Inflammatory macrophage (primary cell): ENCODE measurements at places on chromosomes 13 and 19.

DNA sequence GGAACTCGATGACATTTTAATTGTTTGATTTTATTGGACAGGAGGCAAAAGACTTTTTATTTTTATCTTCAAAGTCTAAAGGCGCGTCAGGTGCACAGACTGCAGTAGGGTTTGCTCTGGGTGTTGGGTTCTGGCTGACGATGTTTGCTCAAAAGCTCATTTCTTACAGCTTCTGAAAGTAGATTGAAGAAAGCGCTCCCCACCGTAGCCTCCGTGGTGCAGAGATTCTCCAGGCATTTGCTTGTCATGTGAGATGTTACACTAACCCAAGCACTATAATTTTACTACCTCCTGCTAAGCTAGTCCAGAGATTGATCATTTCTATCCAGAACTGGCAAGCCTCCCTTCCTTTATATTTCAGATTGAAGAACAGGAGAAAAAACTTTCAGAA is 14.5 kb upstream of the ATP11A start:
- DNase-seq: no peak

GRCh38 chr19:14603990-14604387 is 21.1 kb downstream of the CLEC17A start:
- DNase-seq: no peak

DNA sequence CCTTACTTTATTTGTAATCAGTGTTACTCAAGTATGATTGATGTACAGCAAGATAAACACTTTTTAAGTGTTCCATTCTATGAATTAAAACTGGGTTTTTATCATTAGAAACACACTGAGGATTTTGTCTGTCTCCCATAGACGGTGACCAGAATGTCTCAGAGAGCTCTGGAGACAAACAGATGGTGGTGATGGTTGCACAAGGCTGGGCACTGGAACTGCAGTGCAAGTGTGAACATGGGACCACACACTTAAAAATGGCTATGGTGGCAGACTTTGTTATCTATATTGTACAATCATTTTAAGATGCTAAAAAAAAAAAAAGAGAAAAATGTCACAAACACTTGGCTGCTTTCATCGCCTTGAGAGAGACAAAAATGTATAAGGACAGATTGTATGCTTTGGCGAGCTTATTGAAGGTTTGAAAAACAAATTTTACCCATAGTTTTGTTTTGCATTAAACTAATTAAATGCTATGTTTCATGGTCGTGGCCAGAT is 273.0 kb downstream of the SHISA2 start:
- DNase-seq: no peak

DNA sequence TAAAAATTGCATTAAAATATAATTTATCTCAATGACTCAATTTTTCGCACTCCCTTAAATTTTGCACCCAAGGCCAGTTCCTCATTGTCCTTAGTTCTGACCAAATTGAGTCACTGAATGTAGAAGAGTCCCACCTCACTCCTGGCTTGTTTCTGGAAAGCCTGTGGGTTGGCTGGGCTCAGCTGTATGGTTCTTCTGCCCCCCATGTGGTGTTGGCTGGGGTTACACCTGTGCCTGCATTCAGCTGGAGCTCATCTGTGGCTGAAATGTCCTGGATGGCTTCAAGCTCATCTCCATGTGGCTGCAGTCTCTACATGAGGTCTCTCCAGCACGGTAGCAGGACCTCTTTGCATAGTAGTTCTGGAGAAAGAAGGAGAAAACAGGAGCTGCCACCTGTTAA is 7.2 kb upstream of the IRGC start:
- DNase-seq: no peak

DNA sequence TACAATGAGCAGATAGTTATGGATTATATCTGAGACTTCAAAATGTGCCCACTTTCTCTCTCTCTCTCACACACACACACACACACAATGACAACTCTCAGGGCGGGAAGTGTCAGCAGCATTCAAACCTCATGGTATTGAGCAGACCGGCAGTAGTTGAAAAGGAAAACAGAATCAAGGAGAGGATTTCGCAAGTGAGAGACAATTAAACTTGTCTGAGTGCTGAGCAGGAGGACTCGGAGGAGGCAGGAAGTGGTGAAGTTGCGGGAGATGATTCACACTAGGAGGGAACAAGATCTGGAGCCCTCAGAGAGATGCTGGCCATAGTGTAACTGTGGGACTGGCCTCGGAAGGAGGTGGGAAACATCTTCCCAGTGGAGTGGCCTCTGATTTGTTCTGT is 353.1 kb downstream of the EFNB2 start:
- no peak for DNase-seq

- no peak for DNase-seq
Observed at GRCh38 chr19:960020-960419, 24.1 kb upstream of the WDR18 start.

DNA sequence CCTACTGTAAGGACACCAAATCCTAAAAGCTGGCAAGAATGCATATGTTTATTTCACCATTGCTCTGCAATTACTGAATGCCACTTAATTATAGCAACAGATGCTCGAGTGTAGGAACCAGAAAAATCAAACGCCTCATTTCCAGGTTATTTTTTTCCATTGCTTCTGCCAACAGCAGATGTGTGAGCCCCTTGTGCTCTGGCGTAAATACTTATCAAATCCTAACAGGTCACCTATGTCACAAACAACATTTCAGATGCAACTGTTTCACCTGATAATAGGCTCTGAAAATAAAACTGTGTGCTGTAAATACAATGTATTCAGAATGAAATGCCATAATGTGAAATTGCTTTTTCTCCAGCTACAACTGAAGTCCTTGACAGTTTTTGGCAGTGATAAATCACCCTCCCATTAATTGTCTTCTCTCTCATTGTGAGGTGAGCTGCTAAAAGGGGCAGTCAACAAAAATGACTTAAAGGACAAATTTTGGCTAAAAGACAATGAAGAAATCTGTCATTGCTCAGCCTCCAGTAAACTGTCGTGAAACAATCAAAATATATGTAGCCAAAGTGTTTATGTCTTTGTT is 344.0 kb downstream of the DACH1 start:
- DNase-seq: no peak

GRCh38 chr19:33878910-33879810 is 82.5 kb downstream of the KCTD15 start:
- DNase-seq: no peak

DNA sequence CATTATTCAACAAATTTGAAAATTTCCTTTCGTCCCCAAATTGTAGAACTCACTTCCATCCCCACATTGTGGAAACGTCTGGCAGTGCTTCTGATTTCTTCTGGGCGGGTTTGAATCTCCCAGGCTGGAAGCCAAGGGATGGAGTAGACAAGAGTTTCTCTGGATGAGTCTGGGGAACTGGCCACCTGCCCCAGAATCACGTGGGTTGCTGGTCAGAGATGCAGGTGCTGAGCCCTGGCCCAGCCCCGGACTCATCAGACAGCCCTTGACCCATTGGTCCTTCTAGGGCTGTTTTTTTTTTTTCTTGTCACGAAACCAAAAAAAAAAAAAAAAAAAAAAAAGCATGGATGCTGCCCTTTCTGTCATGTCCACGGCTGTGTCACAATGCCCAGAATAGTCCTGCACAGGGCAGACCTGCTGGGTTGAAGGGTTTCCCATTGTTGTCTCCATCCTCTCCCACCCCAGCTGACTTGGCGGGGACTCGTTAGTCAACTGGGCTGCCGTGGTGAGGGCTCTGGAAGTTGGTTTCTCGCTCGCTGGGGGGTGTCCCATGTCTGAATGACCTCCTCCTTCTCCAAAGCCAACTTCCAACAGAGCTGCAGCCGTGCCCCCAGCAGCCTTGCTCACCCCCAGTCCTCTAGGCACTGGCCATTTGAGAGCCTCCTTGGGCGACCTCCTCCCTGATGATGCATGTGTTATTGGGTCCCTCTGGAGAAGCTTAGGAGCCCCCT is 12.8 kb downstream of the CHST8 start:
- DNase-seq: no peak

DNA sequence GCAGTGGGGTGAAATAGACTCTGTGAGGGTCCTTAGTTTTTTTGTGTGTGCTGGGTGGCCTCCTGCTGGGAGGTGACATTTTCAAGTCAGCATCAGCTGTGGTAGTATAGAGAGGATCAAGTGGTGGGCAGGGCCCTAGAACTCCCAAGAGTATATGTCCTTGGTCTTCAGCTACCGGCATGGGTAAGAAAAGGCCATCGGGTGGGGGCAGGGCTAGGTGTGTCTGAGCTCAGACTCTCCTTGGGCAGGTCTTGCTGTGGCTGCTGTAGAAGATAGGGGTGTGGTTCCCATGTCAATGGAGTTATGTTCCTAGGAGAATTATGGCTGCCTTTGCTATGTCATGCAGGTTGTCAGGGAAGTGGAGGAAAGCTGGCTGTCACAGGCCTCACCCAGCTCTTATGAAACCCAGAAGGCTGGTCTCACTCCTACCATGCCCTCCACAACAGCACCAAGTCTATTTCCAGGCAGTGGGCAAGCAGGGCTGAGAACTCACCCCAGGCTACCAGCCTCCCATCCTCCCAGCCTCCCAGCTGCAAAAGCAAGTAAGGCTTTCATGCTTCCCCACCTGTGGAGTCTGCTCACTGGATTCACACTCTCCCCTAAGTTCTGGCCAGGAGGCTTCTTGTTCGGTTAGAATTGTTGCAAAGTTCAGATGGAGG is 130.6 kb upstream of the SOX1 start:
- DNase-seq: no peak

GRCh38 chr19:10419646-10420443 is 493 bp upstream of the PDE4A start:
- peak; percentile 51 for DNase-seq

GRCh38 chr13:44271915-44272341 is 101.7 kb upstream of the SERP2 start:
- DNase-seq: no peak

- no peak for DNase-seq
Observed at GRCh38 chr19:47824396-47824795, 2.7 kb downstream of the CRX start.

DNA sequence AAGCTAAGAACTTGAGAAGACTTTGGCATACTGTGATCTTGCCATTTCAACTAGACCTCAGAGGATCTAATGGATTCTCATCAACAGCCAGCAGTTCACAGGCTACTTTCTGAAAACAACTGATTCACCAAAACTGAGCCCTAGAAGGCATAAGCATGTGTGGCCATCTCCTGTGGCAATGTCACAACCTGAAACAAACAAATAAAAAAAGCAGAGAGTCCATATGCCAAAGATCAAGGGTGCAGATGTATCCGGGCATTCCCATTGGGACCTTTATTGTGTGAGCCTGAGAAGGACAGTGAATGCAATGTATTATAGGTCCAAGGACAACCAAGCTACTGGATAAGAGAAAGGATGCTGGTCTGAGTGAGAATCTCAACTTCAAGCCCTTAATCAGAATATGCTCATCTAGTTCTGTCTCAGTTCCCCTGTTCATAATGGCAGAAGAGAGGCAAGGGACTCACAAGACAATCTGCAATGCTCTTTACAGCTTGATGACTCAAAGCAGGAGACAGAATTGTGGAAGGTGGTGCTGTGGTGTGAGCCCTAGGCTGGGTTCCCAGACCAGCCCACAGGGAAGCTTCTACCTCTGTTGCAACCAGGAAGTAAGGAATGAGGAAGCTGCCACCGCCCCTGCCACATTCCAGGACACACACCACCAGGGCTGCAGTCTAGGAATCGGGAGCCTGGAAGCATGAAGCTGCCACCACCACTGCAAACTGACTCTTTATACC is 133.7 kb downstream of the RAP2A start:
- peak; percentile 70 for DNase-seq

DNA sequence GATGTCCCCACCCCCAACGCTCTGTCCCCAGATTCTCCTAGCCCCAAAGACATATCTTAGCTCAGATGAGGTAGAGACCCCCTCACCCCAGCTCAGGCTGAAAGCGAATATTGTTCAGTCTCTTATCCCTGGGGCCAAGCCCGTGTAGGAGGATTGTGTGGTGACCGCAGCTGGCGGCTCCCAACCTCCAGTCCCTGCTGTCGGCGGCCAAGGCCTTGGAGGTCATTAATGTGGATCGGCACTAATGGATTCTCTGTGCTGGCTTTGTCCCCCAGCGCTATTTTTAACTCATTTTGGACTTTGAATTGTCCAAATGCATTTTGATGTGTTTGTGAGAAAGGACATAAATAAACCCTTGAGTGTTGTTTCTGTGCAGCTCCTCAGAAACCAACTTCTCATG is 124.2 kb downstream of the UQCRFS1 start:
- no peak for DNase-seq

GRCh38 chr13:40553356-40553755 is 113.1 kb downstream of the FOXO1 start:
- no peak for DNase-seq

DNA sequence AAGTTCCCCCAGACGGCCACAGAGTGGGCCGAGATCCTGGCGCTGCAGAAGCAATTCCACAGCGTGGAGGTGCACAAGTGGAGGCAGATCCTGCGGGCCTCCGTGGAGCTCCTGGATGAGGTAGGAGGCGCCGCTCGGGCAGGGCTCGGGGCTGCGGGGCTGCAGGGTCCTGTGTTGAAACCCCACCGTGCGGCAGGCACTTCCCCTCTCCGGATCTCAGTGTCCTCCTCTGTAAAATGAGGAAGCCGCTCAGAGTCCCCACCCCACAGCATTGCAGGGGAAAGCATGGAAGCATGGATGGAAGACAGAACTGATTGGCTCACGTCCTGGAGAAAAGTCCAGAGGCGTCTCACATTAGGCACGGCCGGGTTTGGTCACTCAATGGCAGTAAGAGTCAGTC is 6.8 kb upstream of the SCN1B start:
- DNase-seq: peak; percentile 66

DNA sequence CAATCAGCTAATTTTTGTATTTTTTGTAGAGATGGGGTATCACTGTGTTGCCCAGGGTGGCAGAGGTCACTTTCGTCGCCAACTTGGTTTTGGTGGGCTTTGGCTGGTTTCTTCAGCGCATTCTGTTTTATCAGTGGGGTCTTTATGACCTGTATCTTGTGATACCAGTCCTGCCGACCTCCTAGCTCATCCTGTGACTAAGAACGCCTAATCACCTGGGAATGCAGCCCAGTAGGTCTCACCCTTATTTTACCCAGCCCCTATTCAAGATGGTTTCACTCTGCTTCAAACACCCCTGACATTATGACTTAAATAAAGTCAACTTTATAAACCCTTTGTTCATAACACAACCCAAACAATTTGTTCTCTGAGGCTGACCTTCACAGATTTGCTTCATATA is 3.0 kb upstream of the ZNF878 start:
- no peak for DNase-seq

- DNase-seq: no peak
Observed at GRCh38 chr13:44311011-44311780, 62.4 kb upstream of the SERP2 start.

GRCh38 chr19:1000095-1000494 is at the start of gene GRIN3B:
Gene GRIN3B (plus strand): TSS chr19:1000419. CDS start chr19:1000438, 19 bp downstream.
- DNase-seq: peak; percentile 37

- no peak for DNase-seq
Observed at GRCh38 chr13:77016888-77017623, 9.9 kb downstream of the FBXL3 start.

- no peak for DNase-seq
Observed at GRCh38 chr19:30536975-30537374, 164.8 kb downstream of the ZNF536 start.

- DNase-seq: no peak
Observed at GRCh38 chr13:47396915-47397314, 500.1 kb upstream of the HTR2A start.

DNA sequence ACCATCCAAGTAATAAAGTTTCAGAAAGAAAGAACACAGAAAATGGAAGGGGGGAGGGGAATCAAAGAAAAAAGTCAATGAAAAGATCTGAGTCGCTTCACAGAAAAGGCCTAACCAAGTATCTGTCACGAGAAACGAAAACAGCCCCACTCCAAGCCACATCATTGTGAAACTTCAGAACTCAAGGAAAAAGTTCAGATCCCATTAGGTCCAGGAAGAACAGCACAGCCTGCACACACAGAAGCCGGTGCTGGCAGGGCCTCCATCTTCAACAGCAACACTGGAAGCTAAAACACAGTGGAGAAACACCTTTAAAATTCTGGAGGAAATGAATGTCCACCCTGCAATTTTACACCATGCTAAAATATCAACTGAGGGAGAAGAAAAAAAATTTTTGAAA is 8.0 kb downstream of the STK24 start:
- DNase-seq: no peak
